ENCODE measurements at places on chromosomes 2 and 18.

DNA sequence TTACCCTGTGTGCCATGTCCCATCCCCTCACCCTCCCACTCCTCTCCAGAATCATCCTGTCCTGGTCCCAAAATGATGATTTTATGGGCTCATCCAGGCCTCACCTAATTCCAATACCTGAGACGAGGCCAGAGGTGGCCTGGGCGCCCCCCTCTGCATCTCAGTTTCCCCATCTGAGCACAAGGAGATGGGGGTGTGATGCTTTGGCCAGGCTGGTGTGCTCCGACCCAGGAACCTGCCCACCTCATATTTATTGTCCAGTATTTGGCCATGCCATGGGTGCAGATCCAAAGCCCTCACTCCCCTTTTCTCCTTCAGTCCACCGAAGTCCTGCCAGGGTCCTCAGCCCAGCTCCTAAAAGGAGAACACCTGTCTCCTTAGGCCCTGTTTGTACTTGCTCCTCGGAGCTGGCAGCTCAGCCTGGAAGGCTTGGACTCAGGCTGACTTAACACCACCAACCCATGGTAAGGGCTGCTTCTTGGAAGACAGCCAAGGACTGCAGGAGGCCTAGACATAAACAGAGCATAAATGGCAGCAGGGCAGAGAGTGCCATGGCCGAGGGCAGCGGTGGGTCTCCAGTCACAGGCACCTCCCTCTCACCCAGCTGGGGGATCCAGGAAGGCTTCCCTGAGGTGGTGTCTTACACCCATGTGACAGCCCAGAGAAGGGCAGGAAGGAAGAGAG is 3.6 kb downstream of the TEX51 start:
- DNase-seq, result no peak

DNA sequence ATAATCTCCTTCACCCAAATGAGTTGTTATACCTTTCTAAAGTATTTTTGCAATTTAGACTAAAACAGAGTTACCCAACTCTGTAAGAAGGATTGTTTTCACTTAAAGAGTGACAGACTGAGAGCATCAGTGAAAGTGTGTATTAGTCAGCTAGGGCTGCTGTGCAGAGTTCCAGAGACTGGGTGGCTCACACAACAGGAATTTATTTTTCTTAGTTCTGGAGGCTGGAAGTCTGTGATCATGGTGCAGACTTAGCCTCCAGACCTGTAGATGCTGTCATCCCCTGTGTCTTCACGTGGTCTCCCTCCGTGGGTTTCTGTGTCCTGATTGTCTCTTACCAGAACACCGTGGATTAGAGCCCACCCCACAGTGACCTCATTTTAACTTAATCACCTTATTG is 40.0 kb downstream of the BCL2L11 start:
- no peak for DNase-seq

DNA sequence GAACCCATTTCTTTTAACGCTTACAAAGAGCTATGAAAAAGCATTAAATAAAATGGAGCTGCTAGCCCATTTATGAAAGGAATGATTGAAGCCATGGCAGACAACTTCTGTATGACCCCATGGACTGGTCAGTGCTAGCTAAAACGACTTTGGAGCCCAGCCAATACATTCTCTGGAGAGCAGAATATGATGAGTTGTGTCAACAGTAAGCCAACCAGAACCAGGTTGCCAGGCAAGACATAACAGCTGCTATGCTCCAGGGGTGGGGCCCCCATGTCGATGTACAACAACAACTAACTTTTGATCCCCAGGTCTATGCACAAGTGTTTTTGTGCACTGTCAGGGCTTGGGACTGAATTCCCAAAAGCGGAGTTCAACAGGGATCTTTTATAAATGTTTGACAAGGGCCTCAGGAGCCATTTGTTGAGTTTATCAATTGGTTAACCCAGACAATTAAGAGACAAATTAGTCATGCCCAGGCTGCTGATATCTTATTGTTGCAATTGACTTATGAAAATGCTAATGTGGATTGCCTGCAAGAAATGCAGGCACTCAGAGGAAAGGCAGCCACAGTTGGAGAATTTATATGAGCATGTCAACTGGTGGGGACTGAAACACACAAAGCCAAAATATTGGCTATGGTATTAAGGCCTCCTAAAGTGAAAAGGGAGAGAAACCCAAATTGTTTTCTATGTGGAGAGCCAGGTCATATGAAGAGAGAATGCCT is 64.6 kb upstream of the MYO3B start:
- DNase-seq, result no peak

GRCh38 chr2:181364492-181365170 is 92.6 kb upstream of the ITGA4 start:
- DNase-seq, result peak; percentile 97

- no peak for DNase-seq
Observed at GRCh38 chr2:122707224-122707824, 951.9 kb downstream of the TSN start.

DNA sequence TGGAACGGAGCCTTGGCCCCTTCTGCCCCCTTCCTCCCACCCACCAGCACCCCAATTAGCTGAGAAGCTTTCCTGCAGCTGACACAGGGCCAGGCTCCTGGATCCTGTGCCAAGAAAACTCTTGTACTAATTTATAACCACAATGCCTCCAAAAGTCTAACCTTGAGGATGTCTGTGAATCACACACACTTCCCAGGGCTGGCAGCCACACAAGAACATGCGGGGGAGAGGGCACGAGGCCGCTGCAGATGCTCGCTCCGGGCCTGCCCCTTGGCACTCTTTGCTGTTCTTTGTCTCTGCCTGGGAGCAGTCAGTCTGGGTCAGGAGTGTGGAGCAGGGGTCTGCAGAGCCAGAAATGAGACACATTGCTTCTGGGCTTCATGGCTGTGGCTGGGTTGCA is 62.7 kb upstream of the KIF5C start:
- DNase-seq, result no peak

- DNase-seq, result no peak
Observed at GRCh38 chr2:205865905-205866441, 183.7 kb downstream of the NRP2 start.

GRCh38 chr2:220795705-220796104 is 776.4 kb downstream of the EPHA4 start:
- DNase-seq, result no peak

DNA sequence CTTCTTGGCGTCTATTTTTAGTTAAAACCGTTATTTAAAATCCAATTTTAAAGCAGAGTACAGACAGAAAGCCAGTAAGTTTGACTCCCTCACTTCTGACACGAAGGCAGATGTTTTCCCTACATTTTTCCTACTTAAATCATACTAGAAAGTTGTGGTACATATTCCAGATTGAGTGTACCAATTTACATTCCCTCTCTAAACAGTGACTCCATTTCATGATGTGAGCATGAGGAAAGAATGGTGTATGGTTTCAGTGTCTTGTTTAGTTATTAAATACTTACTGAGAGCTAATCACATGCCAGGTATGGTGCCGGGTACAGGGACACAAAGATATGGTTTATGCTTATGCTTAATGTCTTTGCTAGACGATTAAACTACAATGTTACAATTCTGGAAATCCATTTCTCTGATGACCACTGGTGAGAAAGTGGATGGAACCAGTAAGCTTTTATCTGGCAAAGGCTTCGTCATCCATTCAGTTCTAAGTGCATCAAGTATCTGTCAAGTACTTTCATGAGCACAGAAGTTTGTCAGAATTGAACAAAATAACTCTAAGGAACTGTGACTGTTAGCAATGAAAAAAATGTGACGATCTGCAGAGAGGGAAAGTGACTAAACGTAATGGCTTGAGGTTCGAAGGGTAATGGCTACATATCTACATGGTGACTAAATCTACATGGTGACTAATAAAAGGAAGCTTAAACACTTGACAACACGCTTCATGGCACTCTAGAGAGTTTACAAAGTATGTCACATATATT is 25.7 kb downstream of the MAP4K3 start:
- DNase-seq, result no peak

GRCh38 chr18:23890589-23890988 is 124.0 kb upstream of the TTC39C start:
- no peak for DNase-seq

- DNase-seq, result no peak
Observed at GRCh38 chr2:7013471-7014160, 96.4 kb downstream of the RNF144A start.

DNA sequence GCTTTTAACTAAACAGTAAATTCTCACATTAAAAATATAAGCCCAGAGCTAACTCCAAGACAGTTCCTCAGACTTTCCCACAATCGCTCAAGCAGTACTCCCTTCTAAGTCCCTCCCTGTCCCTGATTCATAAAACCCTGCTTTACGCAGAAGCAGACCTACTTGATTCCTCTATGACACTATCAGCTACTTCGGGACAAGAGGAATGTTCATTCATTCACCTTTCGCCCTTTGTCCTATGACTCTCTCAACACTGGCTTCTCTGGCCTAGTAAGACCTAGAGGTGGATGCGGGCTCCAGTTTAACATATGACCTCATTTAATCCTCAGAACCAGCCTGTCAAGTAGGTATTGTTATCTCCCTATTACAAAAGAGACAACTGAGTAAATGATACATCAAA is 10.2 kb downstream of the LPIN2 start:
- no peak for DNase-seq

GRCh38 chr2:187541086-187542085 is 12.8 kb downstream of the TFPI start:
- DNase-seq, result no peak

DNA sequence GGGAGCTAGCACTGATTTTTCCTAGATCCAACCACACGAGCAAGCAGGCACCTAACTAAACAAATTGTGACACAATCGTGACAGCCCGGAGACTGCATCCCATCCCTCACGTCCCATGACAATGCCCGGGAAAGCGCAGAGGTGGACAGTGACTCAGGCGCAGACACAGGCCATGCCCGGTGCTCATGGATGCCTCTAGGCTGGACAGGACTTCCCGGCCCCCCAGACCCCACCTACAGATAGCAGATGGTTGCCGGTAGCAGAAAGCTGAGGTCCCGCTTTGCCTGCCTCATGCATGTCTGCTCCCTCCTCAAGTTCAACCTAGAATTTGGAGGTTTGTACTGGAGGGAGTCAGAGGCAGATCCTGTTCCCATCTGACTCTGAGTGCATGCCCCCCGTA is 81.0 kb downstream of the TPO start:
- DNase-seq, result no peak
